ENCODE measurements at places on chromosomes 11 and 22.

- no peak for DNase-seq
Measured at GRCh38 chr11:111310723-111311122, 12.4 kb downstream of the POU2AF3 start.

DNA sequence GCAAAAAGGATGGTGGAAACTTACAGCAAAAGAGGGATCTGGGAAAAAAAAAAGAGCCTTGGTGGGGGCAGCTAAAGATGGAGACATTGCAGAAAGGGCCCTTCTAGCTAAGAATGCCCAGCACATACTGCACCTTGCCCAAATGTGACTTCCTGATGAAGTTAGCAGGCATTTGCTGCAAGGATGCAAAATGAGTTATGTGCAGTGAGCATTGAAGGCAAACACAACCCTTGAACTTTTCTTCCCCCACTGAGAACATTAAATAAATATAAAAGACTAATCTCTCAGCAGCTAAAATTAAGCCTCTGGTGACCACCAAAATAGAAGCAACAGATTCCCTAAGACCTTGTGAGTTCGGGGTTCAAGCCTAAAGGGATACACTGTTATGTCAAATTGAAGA lies 129.9 kb downstream of the ARL14EP start:
- DNase-seq: no peak

- no peak for DNase-seq
Measured at GRCh38 chr11:12705874-12706273, 31.7 kb downstream of the TEAD1 start.

GRCh38 chr11:110076371-110076965 lies 16.7 kb upstream of the ZC3H12C start:
- DNase-seq: no peak

- DNase-seq: no peak
Measured at GRCh38 chr11:75264971-75265370, 24.4 kb downstream of the TPBGL start.

GRCh38 chr11:46279126-46280099 lies 2.0 kb downstream of the CREB3L1 start:
- DNase-seq: no peak

- no peak for DNase-seq
Measured at GRCh38 chr11:96483374-96483955, 93.7 kb downstream of the JRKL start.

DNA sequence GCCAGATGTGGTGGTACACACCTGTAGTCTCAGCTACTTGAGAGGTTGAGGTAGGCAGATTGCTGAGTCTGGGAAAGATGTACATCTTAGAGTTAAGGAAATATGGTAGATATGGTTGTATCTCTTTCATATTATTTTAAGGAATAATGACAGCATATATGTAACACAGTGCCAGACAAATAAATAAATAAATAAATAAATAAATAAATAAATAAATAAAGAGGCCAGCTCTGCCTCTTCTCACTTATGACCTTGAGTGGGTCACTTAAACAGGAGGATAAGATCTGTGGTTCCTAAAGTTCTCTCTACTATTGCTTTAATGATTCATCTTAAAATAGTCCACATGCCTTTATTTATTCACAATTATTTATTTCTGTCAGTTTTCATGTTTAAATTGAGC lies 890.9 kb upstream of the TENM4 start:
- DNase-seq: no peak

GRCh38 chr22:30909306-30909705 lies 59.3 kb downstream of the MORC2 start:
- DNase-seq: no peak

- DNase-seq: no peak
Measured at GRCh38 chr11:70845591-70846041, 406.8 kb downstream of the SHANK2 start.

- no peak for DNase-seq
Measured at GRCh38 chr11:62889484-62890437, 9.1 kb downstream of the SLC3A2 start.

DNA sequence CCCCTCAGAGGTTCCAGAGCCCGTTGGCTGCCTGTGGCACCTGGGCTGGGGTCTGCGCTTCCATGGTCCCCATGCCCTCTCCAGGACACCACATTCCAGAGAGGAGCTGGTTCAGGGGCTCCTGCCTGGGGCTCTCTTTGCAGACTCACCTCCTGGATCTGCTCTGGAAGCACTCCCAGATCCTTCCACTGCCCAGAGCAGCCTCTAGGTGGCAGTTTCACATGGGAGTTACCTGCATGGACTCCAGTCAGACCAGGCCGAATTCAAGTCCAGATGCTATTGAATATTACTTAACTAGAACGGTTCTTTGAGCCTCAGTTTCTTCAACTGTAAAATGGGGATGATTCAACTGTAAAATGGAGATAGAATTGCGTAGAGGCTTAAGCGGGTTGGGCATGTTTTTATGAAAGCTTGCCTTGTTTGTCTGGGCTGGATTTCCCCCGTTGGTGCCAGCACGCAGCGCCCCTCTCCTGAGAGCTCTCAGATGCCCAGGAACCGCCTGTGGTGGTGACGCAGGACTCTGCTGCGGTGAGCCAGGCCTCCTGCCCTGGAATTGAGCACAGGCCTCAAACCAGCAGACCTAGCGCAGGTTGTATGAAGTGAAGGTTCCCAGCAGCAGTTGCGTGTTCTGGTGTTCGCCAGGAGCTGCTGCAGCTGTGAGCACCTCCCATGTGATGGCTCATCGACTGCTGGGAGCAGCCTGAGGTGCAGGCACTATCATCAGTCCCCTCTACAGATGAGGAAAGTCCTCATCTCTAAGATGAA lies 44.2 kb downstream of the LMO1 start:
- DNase-seq: peak; percentile 24

GRCh38 chr11:111441443-111441842 lies 62.4 kb upstream of the POU2AF1 start:
- no peak for DNase-seq

DNA sequence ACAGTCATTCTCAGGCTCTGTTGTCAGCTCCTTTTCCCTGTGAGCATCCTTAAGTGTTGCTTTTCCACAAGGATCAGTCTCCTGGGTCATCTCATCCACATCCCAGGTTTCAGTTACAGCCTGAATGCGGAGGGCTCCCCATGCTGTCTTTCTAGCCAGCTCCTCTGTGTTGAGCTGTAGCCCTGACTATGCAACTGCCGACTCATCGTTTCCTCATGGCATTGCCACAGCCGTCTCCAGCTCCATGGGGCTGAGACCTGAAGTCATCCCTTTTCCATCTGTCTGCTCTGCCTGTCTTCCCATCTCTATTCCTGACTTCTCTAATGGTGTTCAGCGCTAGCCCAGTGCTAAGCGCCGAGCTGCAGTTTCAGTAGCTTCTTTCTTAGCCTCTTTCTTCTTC lies 11.8 kb downstream of the SAMM50 start:
- DNase-seq: no peak

GRCh38 chr22:35558031-35558430 lies 17.4 kb downstream of the RASD2 start:
- no peak for DNase-seq

- DNase-seq: peak; percentile 54
Measured at GRCh38 chr11:118295815-118296454, 8.6 kb upstream of the CD3E start.

DNA sequence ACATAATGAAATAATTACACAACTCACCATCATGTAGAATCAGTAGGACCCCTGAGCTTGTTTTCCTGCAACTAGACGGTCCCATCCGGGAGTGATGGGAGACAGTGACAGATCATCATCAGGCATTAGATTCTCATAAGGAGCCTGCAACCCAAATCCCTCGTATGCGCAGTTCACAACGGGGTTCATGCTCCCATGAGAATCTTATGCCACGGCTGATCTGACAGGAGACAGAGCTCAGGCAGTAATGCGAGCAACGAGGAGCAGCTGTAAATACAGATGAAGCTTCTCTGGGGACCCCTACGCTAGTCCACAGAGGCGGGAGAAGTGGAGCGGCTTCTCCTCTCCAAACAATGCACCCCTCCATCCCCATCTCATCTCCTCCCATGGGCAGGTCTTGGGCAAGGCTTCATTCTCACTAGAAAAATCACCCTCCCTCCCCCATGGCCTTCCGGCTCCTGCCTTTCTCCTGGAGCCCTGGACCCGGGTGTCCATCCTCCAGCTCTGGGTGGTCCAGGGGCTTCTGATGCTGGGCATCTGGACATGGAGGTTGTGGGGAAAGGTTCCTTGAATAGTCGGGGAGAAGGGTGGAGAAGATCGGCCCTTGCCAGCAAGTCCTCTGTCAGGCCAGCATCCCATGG lies 16.2 kb upstream of the RAC2 start:
- no peak for DNase-seq

- no peak for DNase-seq
Measured at GRCh38 chr11:123544631-123545375, 109.6 kb downstream of the SCN3B start.

DNA sequence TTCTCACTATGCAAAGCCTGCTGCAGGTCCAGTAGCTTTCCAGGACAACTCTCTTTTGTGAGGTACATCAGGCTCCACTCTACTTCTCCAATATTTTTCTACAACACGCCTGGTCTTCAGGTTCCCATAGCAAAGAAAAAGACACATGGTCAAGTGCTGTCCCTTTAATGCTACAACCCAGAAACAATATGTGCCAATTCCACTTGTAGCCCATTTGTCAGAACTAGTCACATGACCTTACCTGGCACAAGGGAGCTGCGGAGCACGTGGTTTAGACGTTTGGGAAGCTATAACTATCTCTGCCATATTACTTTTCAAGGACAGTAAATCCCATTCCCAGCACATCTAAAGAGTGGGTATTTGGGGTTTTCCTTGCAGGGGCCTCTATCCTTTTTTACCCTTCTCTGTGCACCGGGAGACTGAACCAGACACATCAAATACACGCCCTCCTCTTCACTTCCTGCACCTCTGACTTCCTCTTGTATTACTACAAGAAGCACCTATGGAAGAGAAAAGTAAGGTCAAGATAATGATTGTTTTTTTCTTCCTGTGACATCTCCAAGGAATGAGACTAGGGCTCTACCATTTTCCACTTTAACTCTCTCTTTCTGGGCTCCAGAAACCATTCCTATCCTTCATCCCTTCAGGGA lies 237.6 kb downstream of the ETS1 start:
- DNase-seq: no peak

DNA sequence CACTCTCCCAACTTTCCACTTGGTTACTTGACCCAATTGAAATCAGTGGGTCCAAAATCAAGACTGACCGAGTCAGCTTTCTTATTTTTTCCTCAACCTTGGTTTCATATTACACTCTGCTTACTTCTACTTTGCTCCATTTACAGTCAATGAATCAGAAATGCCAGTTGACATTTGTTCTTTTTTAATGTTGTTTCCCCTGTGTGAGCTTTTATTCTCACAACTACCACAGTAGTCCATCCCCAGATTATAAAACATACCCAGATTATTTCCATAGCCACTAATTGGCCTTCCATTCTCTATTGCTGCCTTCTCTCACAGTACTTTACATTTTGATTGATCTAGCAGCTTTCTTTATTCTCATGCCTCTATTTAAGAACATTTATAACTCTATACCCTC lies 50.0 kb downstream of the DNAJC24 start:
- no peak for DNase-seq

- DNase-seq: peak; percentile 82
Measured at GRCh38 chr11:69642913-69643632, 2.1 kb downstream of the CCND1 start.

DNA sequence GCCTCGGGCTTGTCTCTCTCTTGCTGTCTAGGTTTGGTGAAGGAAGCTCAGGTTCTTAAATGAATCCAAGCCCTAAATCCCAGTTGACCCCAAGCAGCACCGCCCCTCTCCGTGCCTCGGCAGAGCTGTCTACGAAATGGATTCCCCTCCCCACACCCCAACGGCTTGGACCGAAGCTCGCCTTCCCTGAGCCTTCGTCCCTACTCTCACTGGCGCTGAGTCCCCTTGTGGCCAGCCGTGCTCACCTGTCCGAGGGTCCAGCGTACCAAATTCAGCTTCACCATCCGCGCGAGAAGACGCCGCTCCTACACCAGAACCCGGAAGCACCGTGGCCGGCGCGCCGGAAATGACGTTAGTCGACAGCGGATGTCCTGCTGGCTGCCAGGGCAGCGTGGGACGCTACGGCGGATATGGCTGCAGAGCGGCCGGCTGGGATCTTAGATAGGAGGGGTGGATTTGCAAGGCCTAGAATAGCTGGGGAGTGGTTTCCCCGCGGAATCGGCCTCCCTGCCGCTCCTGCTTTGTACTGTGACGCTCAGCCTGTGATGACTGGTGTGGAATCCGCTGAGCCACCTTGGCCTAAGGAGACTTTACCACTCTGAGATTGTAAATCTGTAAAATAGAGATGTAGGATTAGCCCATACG lies at the start of gene TFIP11:
TSS of gene TFIP11 (minus strand) at position 325 of the 645 bp plus-strand sequence. CDS start 2,201 bp downstream, outside the sequence.
- DNase-seq: peak; percentile 92

GRCh38 chr11:70804139-70804837 lies 406.0 kb downstream of the CTTN start:
- DNase-seq: no peak
